ENCODE measurements at places on chromosomes 2 and 18. TPM values are rescaled to one million over a fixed set of nuclear protein-coding genes. Genes with fewer than 3 reads are reported as not detected.

Gene FAP
- not detected for total RNA-seq

Gene HTR2B
- not detected for total RNA-seq

GRCh38 chr2:69518841-69519240 lies 81.6 kb upstream of the NFU1 start:
- no peak for DNase-seq
- H3K4me3 ChIP-seq, result no peak overlapping the region
- H3K4me1 ChIP-seq, result no peaks in the 10 kb centered on the region
- no peak overlapping the region for H3K27ac ChIP-seq

DNA sequence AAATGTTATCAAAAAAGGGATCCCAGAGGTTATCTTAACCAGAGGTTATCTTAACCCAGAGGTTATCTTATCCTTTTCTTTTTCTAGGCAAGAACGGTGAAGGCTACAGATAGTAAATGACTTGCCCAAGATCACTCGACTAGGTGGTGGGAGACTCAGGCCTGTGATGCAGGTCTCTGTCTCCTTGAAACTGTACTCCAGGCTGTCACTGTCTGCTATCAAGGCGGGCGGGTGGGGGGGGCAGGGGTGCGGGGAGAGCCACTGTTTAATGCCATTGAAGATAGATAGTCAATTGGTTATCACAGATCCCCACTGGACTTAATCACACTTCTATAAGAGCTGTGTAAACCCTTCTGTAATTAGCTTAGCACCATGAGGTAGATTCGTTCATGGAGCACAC lies 315.9 kb upstream of the TCF4 start:
- no peaks in the 10 kb centered on the region for H3K27me3 ChIP-seq
- H3K36me3 ChIP-seq, result no peaks in the 10 kb centered on the region
- H3K4me3 ChIP-seq, result no peak overlapping the region
- no peak for DNase-seq

Gene KATNAL2
- total RNA-seq, result 0.52 TPM

- no peaks in the 10 kb centered on the region for H3K4me1 ChIP-seq
- H3K27me3 ChIP-seq, result no peaks in the 10 kb centered on the region
- no peak overlapping the region for H3K27ac ChIP-seq
- H3K36me3 ChIP-seq, result no peaks in the 10 kb centered on the region
- DNase-seq, result no peak
Observed at GRCh38 chr18:78069784-78070664, 820.4 kb downstream of the GALR1 start.

Gene RAB17
- not detected for total RNA-seq

- H3K27me3 ChIP-seq, result no peaks in the 10 kb centered on the region
- H3K36me3 ChIP-seq, result no peaks in the 10 kb centered on the region
- DNase-seq, result no peak
- H3K27ac ChIP-seq, result no peak overlapping the region
- H3K4me1 ChIP-seq, result no peaks in the 10 kb centered on the region
Observed at GRCh38 chr2:11712866-11713265, 33.6 kb upstream of the LPIN1 start.

GRCh38 chr2:226656367-226656766 lies 143.3 kb downstream of the IRS1 start:
- no peaks in the 10 kb centered on the region for H3K27me3 ChIP-seq
- DNase-seq, result no peak
- H3K27ac ChIP-seq, result no peak overlapping the region
- no peak overlapping the region for H3K4me3 ChIP-seq
- H3K36me3 ChIP-seq, result no peaks in the 10 kb centered on the region

DNA sequence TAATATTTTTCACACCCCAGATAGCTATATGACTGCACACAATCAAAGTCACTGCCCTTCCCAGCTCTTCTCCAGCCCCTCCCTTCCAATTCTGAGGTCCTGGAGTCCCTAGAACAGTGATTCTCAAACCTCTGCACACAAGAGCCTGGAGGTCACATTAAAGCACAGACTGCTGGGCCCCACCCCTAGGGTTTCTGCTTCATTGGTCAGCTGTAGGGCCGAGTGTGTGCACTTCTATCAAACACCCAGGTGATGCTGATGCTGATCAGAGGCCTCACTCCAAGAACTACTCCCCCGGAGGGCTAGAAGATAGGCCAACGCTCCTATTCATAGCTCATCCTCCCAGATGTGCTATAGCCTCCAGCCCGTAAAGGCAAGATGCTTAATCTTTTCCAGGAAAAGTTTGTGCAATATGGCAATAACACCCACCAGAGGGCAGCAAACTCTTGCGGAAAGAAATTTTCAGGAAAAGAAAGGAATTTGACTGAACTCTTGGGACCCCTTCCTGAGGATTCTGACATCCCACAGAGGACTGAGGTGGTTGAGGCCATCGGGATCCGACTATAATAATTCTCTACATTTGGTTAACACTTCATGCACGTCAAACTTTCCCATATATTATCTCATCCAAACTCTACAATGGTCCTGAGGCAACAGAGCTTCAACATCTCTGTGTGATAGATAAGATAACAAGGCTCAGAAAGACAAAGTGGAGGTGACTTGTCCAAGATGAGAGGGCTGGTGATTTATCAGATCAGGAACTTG lies 194.2 kb upstream of the PKDCC start:
- no peak overlapping the region for H3K4me3 ChIP-seq
- peaks cover 7% of the 10 kb centered on the region for H3K27me3 ChIP-seq
- H3K36me3 ChIP-seq, result no peaks in the 10 kb centered on the region
- H3K4me1 ChIP-seq, result no peaks in the 10 kb centered on the region
- no peak for DNase-seq

GRCh38 chr18:64330161-64330560 lies 181.3 kb upstream of the LINC00305 start:
- no peak overlapping the region for H3K27ac ChIP-seq
- H3K4me1 ChIP-seq, result no peaks in the 10 kb centered on the region
- DNase-seq, result no peak
- H3K36me3 ChIP-seq, result no peaks in the 10 kb centered on the region
- no peak overlapping the region for H3K4me3 ChIP-seq
- H3K27me3 ChIP-seq, result no peaks in the 10 kb centered on the region

DNA sequence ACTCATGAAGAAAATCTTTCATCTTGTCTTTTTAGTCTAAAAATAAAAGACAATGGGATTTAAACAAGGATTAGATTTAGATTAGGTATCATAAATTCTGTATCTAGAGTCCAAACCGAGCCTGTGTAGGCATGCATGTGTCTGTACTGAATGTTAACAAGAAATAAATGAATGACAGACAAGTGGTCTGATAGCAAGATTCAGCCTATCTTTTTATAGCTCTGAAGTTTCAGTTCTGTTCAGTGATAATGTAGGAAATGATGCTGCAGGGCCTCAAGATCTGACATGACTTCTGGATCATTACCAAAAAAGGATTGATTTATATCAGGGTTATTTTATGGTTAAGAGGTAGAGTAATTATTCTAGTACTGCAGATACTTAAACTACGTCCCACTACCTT lies 137.0 kb upstream of the ATP5MC3 start:
- H3K4me3 ChIP-seq, result no peak overlapping the region
- no peaks in the 10 kb centered on the region for H3K36me3 ChIP-seq
- H3K4me1 ChIP-seq, result no peaks in the 10 kb centered on the region
- H3K27ac ChIP-seq, result no peak overlapping the region
- no peak for DNase-seq
- peaks cover 3% of the 10 kb centered on the region for H3K27me3 ChIP-seq

Gene GBX2
- not detected for total RNA-seq

DNA sequence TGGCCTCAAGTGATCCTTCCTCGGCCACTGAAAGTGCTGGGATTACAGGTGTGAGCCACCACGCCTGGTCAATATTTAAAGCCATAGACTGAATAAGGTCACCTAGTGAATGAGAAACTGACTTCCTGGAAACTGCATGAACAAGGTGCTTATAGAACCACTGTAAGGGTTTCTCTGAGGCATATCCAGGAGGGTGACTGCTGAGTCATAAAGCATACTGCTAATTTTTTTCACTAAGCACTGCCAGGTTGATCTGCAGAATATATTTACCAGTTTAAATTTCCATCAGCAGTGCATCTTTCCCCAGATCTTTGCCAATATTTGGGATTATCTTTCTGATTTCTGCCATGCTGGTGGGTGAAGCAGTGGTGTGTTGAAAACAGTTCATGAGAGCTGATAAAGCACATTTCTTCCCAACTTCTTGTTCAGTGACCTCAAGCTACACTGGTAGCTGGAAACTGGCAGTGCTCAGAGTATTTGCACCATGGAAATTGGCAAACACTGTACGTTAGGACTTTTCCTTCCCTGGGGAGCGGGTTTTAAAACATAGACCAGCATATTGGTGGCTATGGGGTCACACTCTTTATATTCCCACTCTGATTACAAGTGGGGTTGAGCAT lies 4.2 kb upstream of the CLIP4 start:
- no peak for DNase-seq
- peaks cover 8% of the 10 kb centered on the region for H3K4me1 ChIP-seq
- no peaks in the 10 kb centered on the region for H3K27me3 ChIP-seq
- H3K36me3 ChIP-seq, result no peaks in the 10 kb centered on the region
- H3K4me3 ChIP-seq, result no peak overlapping the region
- no peak overlapping the region for H3K27ac ChIP-seq

DNA sequence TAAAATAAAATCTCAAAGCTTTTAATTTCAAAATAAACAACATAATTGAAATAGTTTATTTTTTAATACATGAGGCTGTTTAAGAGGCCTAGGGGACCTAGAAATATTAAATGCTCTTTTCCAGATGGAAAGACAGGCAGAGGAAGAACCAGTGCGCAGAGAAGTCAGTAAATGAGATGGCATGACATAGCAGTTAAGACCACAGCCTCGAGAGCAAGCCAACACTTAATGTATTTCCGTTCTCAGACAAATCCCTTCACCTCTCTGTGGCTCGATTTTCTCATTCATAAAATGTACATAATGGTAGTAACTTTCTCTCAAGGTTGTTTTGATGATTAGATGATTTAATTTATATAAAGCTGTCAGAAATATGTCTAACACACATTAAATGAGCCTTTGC lies 405.1 kb upstream of the CWC22 start:
- no peaks in the 10 kb centered on the region for H3K4me1 ChIP-seq
- no peak for DNase-seq
- H3K27ac ChIP-seq, result no peak overlapping the region

All from natural killer cell (primary cell).